IPS DF 6.9 (cell line): ENCODE measurements at places on chromosomes 4 and X.

DNA sequence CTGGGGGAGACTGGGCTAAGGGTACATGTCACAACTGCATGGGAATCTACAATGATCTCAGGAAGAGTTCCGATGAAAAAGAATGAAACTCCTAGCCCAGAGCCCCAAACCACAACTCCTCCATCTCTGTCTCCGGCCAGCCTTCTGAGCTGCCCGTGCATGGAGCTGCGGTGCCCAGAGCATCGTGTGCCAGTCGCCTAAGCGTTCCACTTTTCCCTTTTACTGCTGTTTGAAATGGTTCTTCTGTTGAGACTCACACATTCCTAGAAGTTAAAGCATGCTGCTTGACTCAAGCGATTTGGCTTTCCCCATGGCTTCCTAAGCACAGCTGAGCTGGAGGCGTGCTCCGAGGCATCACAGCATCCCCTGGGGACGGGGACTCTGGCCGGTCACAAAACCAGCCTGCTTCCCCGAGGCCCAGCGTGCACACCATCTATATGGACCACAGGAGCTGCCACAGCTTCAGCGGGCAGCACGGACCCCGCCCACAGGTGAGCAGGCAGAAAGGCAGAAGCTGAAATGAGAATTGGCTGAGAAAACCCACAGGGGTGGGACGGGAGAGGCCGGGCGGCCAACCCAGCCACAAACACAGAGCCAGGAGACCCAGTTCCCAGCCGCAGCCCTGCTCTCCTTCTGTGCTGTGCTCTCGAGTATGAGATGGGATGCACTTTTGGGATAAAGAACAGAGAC lies 5.0 kb downstream of the CCNQ start:
- no peak for DNase-seq

- DNase-seq: no peak
Observed at GRCh38 chr4:94378047-94378446, 35.4 kb upstream of the HPGDS start.

- no peak for DNase-seq
Observed at GRCh38 chr4:108168671-108169523, at the start of gene LEF1. LEF1 (minus strand) TSS chr4:108168932; CDS start chr4:108167767, 1,165 bp downstream.

DNA sequence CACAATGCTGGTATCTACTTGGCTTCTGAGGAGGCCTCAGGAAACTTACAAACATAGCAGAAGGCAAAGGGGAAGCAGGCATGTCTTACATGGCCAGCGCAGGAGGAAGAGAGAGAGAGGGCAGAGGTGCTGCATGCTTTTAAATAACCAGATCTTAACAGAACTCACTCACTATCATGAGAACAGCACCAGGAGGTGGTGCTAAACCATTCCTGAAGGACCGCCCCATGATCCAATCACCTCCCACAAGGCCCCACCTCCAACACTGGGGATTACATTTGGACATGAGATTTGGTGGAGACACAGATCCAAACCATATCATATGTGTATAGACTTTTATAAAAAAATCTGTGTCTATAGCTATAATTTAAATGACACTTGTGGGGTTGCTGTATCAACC lies 48.6 kb upstream of the ERVMER34-1 start:
- DNase-seq: no peak

DNA sequence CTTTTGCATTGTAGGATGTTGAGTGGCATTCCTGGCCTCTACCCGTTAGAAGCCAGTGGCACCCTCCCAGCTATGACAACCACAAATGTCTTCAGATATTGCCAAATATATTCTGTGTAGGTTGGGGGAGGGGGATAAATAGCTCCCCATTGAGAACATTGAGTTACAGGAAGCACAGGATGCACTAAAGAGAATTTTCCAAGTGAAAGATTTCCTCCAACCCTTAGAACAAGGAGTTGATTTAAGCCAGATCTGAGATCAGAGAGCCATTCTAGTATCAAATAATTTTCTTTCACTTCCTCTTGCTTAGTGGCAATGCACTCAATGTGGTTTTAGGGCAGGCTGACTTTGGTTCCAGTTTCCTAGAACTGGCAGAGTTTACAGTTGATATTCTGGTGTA lies 436.6 kb downstream of the C4orf33 start:
- no peak for DNase-seq

- no peak for DNase-seq
Observed at GRCh38 chr4:17082186-17082585, 183.7 kb upstream of the LDB2 start.

- no peak for DNase-seq
Observed at GRCh38 chr4:85842540-85842939, 367.6 kb downstream of the ARHGAP24 start.

DNA sequence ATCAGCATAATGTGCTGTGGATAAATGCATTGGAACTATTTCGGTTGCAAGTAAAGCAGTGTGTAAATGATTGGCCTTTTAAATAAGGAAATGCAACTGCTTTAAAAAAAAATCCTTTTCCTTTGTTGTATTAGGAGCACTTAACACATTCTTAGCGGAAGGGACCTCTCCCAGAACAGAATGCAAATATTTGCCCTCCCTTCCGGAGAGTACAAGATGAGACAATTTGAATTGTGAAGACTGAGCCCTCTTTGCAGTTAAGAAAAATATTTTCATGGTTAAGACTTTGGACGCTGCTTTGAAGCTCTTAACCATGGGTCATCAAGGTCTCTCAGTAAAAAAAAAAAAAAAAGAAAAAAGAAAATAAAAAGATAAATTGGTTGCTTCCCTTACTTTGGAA lies 9.5 kb upstream of the NOX1 start:
- DNase-seq: no peak

DNA sequence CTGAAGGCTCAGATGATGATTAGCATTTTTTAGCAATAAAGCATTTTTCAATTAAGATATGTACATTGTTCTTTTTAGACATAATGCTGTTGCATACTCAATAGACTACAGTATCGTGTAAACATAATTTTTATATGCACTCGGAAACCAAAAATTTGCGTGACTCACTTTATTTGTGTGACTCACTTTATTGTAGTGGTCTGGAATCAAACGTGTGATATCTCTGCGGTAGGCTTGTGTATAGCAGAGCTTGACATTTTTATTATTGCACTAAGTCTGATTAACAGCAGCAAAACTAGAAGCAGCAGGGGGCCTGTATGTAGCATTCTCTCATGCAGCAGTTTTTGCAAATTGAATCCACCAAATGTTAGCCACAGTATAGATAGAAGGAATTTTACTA lies 119.1 kb upstream of the PRDX4 start:
- no peak for DNase-seq

DNA sequence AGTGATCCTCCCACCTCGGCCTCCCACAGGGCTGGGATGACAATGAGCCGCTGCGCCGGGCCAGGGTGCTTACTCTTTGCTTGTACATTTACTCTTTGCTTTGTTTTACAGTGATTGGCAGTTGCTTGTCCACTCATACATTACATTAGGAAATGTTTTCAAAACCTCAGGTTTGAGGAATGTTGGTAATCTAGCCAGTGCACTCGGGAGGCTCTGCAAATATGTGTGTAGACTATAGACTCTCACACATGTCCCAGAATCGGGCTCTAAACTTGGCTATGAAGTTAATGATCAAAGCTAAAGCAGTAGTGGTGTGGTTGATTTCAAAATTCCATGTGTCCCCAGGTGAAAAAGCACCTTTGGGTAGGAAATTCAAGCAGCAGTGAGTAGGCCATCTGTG lies 20.5 kb downstream of the TRMT44 start:
- no peak for DNase-seq

DNA sequence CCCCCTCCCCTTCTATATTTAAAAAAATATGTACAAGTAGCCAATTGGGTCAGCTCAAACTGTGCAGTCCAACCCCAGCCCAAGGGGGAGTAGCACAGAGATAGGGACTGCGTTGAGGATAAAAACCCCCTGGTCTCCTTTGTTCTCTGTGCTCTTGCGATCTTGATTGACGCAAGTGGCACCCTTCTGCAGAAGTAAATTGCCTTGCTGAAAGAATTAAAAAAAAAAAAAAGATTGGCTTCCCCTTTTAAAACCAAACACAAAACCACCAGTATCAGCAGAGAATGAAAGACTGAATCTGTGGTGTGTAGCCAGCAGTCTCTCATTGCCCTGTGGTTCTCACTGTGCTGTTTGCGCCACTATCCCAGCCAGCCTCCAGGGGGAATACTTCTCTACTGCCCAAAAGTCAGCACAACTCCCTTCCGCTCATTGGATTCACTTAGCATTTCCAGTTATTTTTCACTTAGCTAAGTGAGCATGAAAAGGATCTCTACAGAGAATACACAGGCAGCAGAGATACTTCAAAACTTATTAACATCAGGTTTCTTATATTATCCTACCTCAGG lies 29.7 kb downstream of the MANBA start:
- peak; percentile 20 for DNase-seq

DNA sequence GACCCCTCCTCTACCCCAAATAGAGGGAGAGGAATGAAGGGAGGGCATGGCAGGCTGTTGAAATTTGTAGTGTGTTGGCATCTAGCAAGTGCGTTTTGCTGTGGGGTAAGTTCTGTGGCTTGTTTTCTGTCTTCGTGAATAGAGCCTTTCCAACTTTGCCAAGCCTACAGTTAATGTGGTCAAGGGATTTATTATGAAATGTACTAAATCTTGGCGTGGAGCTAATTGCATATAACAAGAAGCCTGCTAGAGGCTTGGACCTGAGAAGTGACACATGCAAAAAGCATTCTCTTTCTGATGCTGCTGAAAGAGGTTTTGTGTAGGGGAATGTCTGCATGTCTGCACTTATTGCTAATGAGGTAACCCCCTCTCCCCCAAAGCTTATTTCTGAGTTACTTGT lies 132.2 kb downstream of the BMPR1B start:
- DNase-seq: no peak

GRCh38 chr4:61201961-61202637 lies 2.0 kb downstream of the ADGRL3 start:
- DNase-seq: no peak

GRCh38 chr4:75922588-75922987 lies 18.2 kb downstream of the NAAA start:
- no peak for DNase-seq

DNA sequence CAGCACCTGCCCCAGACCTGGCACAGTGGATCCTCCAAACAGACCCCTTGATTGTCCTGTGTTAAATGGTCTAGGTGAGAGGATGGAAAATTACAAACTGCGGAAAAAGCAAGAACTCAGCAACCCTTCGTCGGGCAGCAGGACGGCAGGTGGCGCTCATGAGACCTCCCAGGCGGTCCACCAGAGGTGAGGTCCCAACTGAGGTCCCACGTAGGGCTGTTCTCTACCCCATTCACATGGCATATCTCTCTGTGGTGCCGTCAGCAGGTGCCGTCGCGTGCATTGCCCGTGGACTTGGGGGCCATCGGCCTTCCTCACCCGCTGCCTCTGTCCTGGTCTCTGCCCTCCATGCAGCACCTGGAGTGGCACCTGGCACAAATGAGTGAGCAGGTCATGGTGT lies 88.2 kb downstream of the CRMP1 start:
- no peak for DNase-seq

DNA sequence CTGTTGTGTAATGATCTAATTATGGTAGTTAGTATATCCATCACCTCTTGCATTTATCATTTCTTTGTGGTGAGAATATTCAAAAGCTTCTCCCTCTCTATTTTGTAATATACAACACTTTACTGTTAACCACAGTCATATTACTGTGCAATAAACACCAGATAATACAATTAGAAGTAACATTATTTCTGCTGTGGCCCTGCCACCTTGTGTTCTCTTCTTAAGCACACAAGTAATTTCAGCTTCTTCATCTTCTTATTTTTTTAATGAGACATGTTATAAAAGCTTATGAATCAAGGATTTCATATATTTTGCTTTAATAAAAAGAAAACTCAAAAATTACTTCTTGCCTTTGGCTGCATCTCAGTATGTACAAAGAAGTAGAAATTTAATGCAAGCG lies 675.2 kb upstream of the INTU start:
- no peak for DNase-seq

GRCh38 chr4:160423879-160424451 lies 1321.1 kb downstream of the RAPGEF2 start:
- no peak for DNase-seq

GRCh38 chr4:3781193-3781886 lies 15.2 kb downstream of the ADRA2C start:
- DNase-seq: no peak

DNA sequence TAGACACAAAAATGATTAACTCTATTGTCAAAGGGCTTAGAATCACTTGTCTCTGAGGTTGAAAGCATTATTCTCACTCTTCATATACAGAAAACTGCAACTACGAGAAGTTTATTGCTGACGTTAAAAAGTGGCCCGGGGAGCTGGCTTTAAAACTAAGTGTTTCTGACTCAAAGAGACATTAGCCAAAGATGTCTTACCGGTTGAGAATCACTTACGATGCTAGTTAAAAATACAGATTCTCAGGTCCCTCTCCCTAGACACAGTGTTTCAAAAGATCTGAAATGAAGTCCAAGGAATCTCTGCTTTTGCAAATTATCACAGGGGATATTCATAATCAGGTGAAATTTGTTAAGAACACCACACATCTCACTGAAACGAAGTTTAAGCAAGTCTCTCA lies 1.2 kb downstream of the GNPDA2 start:
- no peak for DNase-seq

- no peak for DNase-seq
Observed at GRCh38 chr4:128357286-128357685, 69.7 kb upstream of the PGRMC2 start.

GRCh38 chr4:15882675-15883086 lies 55.9 kb downstream of the FGFBP1 start:
- DNase-seq: peak; percentile 63

- DNase-seq: no peak
Observed at GRCh38 chr4:165191348-165191656, 16.1 kb upstream of the KLHL2 start.
